NCI-H524 (cell line): ENCODE measurements at places on chromosomes 6 and 20.
A peak's percentile ranks its signal among the peaks of the same experiment; 100 is the strongest.

- DNase-seq, result no peak
Observed at GRCh38 chr20:63024573-63025392, 18.0 kb upstream of the BHLHE23 start.

GRCh38 chr6:71585472-71585871 is 296.9 kb downstream of the OGFRL1 start:
- DNase-seq, result no peak

DNA sequence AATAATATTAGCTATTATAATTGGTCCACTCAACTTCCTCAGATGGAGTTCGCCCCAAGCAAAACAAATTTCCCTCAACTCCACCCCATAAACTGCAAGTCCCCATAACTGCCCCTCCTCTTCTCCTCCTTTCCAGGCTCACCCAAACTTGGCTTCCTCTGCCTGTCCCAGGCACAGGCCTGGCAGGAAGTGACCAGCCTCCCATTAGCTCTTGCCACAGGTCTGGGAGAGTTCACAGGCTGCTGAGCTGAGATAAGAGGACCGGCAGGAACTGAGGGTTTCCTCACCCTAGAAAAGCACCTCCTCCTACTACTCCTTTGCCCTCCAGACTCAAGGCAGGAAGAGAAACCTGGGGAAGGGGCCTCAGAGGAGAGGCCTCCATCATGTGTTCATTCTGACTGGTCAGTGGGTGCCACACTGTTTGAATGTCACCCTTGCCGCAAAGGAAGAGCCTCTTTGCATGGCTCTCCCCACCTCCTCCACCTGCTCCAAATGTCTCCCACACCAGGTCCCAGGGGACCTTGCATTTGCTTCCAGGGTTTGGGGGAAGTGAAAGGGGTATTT is 24.5 kb upstream of the SMIM29 start:
- DNase-seq, result no peak

DNA sequence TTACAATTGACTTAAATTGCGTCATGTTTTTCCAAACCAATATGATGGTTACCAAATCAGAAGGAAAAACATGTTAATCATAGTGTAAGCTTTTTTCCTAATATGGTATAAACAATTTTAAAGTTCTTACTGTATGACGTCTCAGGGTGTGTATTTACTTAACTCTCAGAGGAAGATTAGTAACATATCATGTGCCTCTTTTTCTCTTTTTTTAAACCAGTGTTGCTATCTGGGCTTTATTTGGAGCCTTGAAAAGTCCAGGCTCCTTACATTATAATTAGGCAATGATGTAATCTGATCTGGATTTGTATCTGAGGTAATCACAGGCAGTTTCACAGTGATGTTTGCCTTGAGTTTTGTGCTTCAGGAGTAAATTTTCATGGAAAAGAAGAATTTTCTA is 20.4 kb upstream of the RAB23 start:
- DNase-seq, result no peak

GRCh38 chr20:64145458-64146300 is 18.6 kb upstream of the MYT1 start:
- peak; percentile 35 for DNase-seq

DNA sequence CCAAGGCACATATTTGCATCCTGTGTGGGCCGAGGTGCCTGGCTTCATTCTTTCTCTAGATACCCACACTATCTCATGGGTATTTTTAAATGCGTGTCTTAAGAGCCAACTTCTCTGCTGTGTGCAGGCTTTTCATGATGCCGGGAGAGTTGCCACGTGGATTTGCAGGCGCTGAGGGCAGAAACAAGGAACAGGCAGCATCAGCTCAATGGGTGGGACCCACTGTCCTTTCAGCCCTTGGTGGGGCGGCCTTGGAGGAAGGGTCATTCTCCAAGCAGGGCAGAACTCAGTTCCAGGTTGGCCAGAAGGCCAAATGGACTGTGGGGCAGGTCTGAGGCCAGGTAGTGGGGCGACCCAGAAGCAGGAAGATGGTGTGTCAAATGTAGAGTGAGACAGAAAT is 84.7 kb downstream of the PHACTR3 start:
- no peak for DNase-seq

GRCh38 chr6:138959521-138959920 is 28.5 kb downstream of the REPS1 start:
- DNase-seq, result no peak

DNA sequence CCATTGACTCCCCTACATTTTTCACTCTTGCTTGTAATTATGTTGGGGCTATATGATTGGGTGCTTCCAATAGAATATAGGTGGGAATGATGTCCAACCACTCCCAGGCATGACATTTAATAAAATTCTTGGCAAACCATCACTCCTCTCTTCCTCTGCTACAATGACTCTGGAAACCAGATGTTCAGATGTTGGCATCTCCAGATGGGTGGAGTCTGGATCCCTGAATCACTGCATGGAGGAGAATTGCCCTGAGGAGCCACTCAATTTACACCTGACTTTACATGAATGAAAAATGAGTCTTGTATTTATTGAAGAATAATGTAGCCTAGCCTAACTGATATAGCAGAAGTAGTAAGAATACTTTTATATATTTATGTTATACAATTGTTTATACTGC is 306.7 kb upstream of the SUPT3H start:
- no peak for DNase-seq

DNA sequence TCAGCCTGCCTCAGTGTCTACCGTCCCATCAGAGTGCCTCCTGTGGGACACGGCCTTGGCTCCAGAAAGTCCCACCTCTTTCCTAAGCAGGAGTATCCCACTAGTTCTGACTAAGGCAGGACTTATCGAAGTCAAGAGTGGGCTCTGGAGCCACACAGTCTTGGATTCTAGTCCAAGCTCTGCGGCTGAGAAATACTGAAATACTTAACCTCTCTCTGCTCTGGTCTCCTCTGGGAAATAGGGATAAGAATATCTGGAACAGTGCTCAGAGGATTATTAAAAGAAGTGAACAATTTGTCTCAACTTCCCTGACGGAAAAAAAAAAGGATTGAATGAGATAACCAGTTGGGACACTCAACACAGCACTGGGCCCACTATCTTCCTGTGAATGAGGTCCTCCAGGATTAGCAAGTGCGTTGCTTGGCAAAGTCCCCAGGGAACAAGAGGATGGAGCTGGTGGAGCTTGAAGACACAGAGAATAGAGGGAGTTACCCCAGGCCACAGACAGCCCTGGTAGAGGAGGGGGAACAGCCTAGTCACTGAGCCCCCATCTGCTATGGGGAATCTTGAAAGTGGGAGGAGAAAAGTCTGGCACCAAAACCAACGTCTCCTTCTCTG is 34.6 kb upstream of the FOXP4 start:
- no peak for DNase-seq

DNA sequence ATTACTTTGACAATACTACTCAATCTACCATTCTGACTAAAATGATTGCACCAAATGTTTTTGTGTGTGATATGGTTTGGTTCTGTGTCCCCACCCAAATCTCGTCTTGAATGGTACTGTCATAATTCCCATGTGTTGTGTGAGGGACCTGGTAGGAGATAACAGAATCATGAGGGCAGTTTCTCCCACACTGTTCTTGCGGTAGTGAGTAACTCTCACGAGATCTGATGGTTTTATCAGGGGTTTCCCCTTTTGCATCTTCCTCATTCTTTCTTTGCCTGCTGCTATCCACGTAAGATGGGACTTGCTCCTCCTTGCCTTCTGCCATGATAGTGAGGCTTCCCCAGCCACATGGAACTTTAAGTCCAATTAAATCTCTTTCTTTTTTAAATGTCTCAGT is 20.8 kb downstream of the SYCP2 start:
- DNase-seq, result no peak

GRCh38 chr6:150598858-150599198 is 857 bp upstream of the PLEKHG1 start:
- DNase-seq, result no peak

GRCh38 chr6:148807784-148808183 is 61.0 kb downstream of the UST start:
- no peak for DNase-seq

GRCh38 chr6:168313431-168314011 is 6.1 kb downstream of the DACT2 start:
- no peak for DNase-seq

DNA sequence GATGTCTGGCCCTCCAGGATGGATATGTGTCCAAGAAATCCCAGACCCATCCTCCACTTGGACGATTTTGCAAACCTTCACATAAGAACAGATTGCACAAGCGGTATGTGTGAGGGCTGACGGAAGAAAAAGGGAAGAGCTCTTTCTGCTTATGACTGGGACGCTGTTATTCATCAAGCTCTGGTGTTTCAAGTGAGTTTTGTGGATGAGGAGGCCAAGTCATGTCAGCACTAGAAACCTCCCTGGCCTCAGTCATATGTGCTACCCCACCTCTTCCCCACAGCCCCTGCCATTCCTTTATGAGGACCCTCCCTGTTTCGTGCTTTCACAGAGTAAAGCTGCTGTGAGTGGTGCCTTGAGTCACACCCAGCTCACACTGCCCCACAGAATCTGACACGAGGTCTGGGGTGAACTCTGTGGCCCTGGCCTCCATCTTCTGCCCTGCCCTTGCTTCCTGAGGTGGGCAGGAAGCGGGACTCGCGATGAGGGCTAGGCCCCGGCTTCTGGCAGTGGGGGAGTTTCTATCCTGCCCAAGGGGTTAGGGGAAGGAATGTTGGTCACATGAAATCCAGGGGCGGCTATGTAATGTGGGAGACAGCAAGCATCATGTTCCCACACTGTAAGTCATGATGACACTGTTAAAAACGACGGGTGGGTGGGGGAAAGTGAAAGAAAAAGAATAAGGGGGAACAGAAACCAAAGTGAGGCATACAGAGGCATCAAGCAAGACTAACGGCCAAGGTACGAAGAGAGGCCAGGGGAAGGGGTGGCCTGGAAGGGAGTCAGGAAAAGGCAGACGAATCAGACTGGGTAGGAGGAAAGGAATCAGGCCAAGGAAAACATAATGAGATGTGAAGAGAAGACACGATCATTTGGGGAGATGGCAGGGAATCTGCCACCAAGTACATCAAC is 78.1 kb downstream of the PRDM1 start:
- DNase-seq, result no peak

- DNase-seq, result no peak
Observed at GRCh38 chr6:139602577-139602976, 228.1 kb upstream of the CITED2 start.

- no peak for DNase-seq
Observed at GRCh38 chr6:168528474-168529095, 87.6 kb downstream of the SMOC2 start.

- no peak for DNase-seq
Observed at GRCh38 chr6:158619922-158620801, 24.4 kb downstream of the DYNLT1 start.

GRCh38 chr20:54084193-54084592 is 13.8 kb upstream of the BCAS1 start:
- no peak for DNase-seq

DNA sequence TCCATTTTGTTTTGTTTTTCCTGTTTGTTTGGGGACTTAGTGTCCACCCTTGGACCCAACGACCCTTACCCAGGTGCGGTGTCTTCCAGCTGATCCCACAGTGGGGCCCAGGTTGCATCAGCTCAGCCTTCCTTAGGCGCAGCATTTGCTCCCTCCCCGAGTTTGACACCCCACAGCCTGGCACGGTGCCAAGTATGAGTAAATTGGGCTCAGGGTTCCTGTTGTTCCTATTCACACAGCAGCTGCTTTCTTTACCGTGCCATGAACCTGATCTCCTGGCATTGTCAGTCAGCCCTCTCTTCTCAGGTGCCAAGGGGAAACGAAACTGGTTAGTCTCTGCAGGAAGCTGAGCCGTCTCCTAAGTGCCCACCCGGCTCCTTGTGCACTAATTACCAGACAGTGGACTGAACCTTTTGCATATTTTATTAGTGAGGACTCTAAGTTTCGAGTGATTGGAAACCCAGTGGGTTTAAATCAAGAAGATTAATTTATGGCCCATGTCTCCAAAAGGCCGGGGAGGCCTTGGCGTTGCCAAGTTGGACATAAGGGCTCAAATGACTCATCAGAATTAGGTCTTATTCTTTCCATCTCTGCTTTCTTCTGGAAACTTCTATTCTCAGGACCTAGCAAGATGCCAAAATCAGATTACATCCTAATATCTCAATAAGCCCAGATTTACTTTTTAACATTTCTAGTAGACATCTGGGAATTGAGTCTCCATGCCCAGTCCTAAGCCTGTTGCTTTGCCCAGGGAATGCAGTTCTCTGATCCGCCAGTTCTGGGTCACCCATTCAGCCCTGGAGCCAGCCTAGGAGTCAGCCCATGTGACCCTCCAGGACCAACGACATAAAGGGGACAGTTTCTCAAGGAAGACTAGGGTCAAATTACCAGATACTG is 68.8 kb downstream of the TSHZ2 start:
- DNase-seq, result peak; percentile 51

DNA sequence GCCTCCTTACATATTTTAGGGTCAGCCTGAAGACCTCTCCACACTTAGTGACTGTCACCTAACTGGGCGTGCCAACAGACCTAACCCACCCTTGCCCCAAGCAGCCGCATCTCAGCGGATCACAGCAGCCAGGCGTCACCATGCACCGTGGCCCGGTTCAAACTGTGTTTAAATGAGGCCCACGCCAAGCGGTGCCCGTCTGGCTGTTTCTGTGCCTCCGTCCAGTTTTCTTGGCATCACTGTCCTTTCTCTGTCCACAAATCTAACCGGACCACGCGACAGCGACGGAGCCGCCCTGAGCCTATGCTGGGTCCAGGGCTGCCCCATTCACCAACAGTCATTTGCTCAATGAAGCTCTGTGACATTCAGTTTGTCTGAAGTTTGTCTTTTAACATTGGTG is 393.3 kb downstream of the THBS2 start:
- DNase-seq, result no peak

- DNase-seq, result no peak
Observed at GRCh38 chr6:55049866-55050265, 124.4 kb upstream of the HCRTR2 start.

- DNase-seq, result no peak
Observed at GRCh38 chr6:40164345-40164755, 230.1 kb upstream of the MOCS1 start.

GRCh38 chr6:167027772-167028171 is 28.6 kb downstream of the CEP43 start:
- DNase-seq, result no peak

GRCh38 chr6:30889921-30890645 is 5.8 kb downstream of the DDR1 start:
- DNase-seq, result no peak

GRCh38 chr6:13653296-13653695 is 38.2 kb downstream of the NOL7 start:
- DNase-seq, result no peak

- DNase-seq, result peak; percentile 79
Observed at GRCh38 chr20:25389401-25389857, 1.2 kb downstream of the ABHD12 start.

DNA sequence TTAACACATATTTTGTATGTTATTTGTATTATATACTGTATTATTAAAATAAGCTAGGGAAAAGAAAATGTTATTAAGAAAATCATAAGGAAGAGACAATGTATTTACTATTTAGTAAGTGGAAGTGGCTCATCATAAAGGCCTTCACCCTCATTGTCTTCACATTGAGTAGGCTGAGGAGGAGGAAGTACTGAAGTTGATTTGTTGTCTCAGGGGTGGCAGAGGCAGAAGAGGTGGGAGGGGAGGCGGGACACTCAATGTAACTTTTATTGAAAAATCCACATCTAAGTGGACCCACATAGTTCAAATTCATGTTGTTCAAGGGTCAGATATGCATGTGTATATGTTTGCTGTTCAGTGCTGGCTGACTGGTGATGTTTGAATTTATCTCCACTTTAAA is 210.2 kb upstream of the CITED2 start:
- no peak for DNase-seq

- no peak for DNase-seq
Observed at GRCh38 chr20:24530131-24530680, 60.8 kb downstream of the SYNDIG1 start.

GRCh38 chr20:62350098-62350628 is 16.9 kb downstream of the LAMA5 start:
- DNase-seq, result no peak

GRCh38 chr6:110353457-110354001 is 4.6 kb downstream of the METTL24 start:
- DNase-seq, result no peak
